ENCODE measurements at places on chromosomes 11 and 22.
A peak's percentile ranks its signal among the peaks of the same experiment; 100 is the strongest.

GRCh38 chr11:111846063-111846462, 25.3 kb downstream of the ALG9 start:
- DNase-seq = no peak

DNA sequence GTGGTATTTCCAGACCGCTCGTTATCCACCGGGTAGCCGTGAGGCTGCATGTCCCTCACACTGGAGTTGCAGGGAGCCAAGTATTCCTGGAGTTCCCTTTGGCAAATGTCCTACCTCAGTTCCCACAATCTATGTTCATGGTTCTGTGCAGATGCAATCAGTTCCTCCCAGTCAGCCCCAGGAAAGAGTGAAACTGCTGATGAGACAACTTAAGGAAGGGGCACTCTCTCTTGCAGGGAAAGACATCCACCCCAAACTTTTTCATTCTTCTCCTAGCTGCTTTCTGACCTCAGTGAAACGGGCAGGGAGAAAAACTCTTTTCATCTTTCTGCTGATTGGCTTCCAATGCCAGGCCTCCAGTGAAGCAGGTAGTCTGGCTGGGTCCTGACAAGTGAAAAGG, 205.1 kb upstream of the TMEM45B start:
- no peak for DNase-seq

DNA sequence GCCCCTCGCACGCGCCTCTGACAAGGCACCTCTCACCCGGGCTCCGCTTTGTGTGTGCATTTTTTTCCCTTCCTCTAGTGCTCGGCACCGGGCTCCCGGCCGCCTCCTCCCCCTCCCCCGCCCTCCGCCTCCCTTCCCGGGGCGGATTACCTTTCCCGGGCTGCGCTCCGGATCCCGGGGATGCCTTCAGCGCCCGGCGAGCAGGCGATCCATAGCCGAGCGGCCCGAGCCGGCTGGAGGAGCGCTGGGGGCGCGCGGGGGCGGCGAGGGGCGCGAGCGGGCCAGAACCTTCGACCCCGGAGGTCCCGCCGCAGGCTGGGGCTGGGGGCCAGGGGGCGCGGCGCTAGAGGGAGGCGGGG, 282 bp downstream of the MPPED2 start:
- no peak for DNase-seq

GRCh38 chr11:6746086-6746618, 25.6 kb downstream of the OR2AG2 start:
- DNase-seq = no peak

DNA sequence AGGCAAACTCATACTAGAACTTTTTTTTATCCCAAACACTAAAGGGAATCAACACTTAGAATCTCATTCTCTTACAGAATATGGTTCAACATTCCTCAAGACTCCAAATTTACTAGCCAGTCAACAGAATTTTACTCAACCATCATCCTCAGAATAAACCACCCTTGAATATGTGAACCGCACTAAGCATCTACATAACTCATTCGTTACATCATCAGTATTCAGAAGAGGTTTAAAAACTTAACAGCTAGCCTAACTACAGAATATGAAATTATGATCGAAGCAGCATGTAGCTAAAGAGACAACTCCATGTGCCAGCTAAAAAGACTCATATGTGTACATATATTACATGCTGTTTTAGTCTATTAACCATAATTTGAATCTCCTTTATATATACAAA, 47.9 kb downstream of the CLDN25 start:
- DNase-seq = no peak

GRCh38 chr11:122069707-122070360, 46.2 kb downstream of the BLID start:
- peak; percentile 46 for DNase-seq

GRCh38 chr11:126754591-126755426, 245.8 kb downstream of the KIRREL3 start:
- no peak for DNase-seq

- no peak for DNase-seq
These were observed 38.1 kb downstream of the MB start for GRCh38 chr22:35578836-35579575.

- peak; percentile 37 for DNase-seq
These were observed at the start of gene SLC43A1 for GRCh38 chr11:57515332-57516060. SLC43A1 (minus strand) TSS chr11:57515702; CDS start chr11:57514111, 1,591 bp downstream.

DNA sequence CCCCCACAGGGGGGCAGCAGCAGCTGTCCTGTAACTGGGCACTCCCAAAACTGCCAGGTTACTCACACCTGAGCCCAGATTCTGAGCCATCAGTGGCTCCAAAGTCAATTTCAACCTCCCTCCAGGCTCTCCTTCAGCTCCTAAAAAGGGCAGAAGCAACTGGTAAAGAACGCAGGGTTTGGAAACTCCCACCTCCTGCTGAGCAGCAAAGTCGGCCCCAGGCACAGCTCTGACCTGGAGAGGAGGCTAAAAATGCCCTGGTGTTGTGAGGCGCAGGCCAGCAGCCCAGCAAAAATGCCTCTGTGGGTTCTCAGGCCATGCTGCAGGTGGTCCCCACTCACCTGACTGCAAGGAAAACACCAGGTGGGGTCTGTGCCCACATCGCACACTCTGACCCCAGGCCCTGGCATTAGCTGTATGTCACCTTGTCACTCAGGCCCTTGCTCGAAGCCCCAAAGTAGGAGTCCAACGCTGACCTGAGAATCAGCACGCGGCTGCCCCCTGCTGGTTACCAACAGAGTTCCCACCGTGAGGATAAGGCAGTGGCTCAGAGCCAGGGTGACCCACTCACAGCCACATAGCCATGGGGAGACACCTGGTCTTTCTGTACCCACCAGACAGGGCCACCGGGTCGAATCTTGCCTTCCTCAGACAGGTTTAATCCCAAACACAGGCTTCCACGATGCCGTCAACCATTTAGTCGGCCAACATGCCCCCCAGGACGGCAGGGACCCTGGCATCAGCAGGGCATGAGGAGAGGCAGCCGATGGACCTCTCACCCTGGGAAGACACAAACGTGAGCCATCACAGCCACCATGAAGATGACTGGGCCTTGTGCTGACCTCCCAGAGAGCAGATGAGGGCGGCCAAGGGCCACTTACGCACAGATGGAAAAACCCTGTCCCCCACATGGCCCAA, 11.1 kb downstream of the POLR3H start:
- peak; percentile 60 for DNase-seq

DNA sequence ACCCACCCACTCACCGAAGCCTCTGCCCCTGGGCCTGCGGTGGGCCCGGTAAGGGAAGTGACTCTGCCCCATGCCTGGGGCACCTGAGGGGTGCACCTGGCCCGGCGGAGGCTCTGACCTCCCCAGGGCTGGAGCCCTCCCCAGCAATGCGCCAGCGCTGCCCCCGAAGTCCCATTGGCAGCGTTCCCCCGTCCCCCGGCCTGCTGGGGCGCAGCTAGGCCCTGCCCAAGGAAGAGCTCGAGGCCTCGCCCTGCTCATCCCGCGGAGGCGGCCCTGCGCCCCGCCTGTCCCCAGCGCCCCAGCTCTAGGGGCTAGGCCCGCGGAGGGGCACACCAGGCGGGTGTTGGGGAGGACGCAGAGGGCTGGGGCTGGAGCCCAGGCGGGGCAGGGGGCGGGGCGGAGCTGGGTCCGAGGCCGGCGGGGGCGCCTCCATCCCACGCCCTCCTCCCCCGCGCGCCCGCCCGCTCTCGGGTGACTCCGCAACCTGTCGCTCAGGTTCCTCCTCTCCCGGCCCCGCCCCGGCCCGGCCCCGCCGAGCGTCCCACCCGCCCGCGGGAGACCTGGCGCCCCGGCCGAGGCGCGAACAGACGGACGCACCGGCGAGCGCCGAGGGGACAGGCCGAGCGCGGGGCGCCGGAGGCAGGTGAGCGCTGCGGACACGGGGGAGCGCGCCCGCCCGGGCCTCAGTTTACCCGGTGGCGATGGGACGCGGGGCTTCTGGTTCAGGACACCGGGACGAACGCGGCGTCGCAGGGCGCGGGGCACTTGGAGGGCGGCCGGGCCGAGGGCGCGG, at the start of gene EPS8L2:
Gene EPS8L2 (plus strand): TSS at position 586 of the 793 bp plus-strand sequence. CDS start 3,177 bp downstream, outside the sequence.
- no peak for DNase-seq

GRCh38 chr11:75474240-75474639, 41.2 kb upstream of the KLHL35 start:
- DNase-seq = no peak

GRCh38 chr11:104934594-104934993, 33.8 kb downstream of the CASP4 start:
- no peak for DNase-seq

GRCh38 chr22:50729391-50730012, 8.5 kb upstream of the ACR start:
- no peak for DNase-seq

DNA sequence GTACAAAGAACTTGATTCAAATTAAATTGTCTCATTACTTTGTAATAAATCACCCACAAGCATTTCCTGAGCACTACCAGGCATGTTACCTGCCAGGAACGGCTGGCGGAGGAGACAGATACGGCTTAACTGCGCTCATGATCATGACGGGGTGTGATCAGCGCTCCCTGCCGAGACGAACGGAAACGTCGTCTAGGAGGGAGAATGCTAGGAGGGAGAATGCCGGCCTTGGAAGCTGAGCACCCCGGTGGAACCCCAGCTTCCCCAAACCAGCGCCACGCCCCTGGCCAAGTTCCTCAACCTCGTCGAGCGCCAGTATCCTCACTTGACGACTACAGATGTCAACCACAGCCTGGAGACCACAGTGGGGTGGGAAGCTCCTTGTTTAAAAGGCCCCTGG, 272.8 kb downstream of the CTTN start:
- no peak for DNase-seq

DNA sequence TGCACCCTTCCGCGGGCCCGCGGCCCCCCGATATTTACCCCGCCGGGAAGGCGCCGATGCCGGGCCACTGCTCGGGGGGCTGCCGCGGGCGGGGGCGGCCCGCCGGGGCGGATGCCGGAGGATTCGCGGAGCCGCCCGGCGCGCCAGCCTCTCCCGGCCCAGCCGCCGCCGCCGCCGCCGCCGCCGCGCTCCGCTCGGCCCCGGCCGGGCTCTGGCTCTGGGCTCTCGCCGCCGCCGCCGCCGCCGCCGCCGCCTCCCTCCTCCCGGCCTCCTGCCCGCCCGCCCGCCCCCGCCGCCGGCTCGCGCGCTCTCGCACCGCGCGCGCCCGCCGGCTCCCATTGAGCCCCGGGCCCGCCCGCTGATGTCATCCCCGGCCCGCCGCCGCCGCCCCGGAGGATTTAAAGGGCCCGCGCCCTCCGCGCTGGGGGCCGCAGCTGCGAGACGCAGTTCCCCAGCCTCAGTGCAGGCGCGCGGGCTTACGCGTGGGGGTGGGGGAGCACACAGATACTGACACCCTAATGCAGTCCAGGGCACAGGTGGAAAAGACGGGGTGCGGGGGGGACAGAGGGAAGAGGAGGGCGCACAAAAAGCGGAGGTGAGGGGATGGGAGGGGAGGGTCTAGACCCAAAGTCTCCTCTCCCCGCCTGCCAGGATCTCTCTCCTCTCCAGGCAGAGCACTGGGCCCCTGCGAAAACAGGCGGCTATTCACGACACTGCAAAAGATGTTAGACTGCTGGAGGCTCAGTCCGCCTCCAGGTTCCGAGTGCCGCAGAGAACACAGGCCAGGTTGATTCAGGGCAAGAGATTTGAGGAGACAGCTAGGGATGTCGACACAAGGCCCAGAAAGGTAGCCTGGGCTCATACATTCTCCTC, at the start of gene CSNK1E:
Gene CSNK1E (minus strand): TSS at position 312 of the 873 bp plus-strand sequence. CDS start 3,276 bp downstream, outside the sequence.
- peak; percentile 54 for DNase-seq

- no peak for DNase-seq
These were observed 2314.9 kb downstream of the LRRC4C start for GRCh38 chr11:39144351-39145130.

DNA sequence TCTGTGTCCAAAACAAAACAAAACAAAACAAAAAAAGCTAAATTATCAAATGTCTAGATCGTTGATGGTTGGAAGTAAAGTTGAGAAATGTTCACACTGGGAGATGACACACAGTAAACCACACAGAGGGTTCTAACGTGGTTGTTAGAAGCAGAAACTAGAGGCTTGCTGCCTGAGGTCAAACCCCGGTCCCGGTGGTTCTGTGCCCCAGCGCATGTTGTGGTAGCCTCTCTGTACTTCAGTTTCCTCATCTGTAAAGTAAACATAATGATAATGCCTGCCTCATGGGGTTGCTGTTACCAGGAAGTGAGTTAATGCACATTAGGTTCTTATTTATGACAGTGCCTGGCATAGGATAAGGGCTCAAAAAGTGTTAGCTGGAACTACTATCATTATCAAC, 33.4 kb downstream of the PPARA start:
- DNase-seq = no peak

DNA sequence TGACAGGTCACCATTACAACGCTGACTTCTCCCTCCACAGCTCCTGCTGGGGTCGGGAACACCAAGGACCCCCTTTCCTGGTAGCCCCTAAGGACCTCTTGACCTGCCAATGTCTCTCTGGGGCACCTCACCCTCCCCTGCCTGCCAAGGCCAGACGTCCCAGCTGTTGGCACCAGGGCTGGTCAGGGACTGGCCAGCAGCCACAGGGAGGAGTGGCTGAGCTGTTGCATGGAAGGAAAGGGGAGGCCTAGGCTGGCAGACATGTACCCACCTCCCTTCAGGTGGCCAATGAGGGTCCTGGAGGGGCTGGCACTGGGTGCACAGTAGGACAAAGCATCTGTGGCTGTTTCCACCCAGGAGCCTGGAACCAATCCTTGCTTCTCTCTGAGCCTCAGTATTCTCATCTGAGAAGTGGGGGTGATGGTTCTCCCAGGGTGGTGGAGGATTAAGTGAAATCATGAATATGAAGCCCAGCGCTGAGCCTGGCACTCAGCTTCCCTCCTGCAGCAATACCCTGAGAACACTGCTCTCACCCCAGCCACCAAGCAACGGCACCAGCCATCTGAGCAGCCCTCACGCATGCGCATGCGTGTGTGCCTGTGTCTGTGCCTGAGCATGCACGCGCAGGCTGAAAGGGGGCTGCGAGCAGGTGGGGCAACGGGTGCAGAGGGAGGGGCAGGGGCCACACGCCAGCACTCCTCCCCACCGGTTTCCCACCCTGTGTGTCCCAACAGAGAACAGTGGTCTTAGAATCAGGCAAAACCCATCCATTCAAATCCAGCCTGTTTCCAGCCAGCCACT, 5.9 kb downstream of the KCNJ4 start:
- no peak for DNase-seq

DNA sequence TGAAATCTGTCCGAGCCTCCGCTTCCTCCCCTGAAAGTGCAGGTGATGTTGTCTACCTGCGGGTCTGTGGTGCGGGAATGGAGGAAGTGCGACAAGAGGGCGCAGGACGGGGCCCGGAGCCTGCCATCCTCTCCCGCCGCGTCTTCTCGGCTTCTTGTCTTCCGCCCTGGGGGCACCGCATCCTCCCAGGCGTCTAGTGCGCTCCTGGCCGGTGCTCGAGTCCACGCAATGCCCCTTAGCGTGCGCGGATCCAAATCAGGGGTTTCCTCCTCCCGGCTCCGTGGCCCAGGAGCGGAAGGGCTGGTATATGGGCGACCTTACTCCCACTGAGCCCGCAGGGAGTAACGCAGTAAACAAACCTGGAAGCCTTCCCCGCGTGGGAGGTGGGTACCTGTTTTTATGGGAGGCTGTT, 405 bp downstream of the SFI1 start:
- DNase-seq = peak; percentile 9

- no peak for DNase-seq
These were observed 771.5 kb downstream of the DLG2 start for GRCh38 chr11:84855508-84856245.

- DNase-seq = no peak
These were observed 102.0 kb upstream of the HSD17B12 start for GRCh38 chr11:43578346-43579170.

- no peak for DNase-seq
These were observed 10.3 kb downstream of the APOL4 start for GRCh38 chr22:36191106-36191836.

All from progenitor cell of endocrine pancreas (in vitro differentiated cells).